ENCODE measurements at places on chromosomes 4 and X.

- DNase-seq = no peak
Measured at GRCh38 chr4:22514001-22514400, 1.9 kb downstream of the ADGRA3 start.

DNA sequence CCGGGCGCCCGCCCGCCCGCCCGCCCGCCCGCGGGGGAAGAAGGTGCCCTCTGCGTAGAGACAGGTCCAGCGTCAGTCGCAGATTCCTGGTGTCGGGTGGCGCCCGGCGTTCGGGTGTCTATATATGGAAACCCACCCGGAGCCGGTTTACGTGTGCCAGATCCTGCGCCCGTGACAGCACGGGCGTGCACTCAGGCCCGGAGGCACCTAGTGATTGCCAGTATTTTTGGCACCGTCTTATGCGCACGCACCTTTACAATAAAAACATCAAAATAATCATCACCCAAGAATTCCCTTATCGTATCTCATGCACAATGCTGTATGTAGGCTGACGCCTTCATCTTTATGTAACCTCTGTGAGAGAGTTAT, 519 bp downstream of the SLC25A4 start:
- no peak for DNase-seq

DNA sequence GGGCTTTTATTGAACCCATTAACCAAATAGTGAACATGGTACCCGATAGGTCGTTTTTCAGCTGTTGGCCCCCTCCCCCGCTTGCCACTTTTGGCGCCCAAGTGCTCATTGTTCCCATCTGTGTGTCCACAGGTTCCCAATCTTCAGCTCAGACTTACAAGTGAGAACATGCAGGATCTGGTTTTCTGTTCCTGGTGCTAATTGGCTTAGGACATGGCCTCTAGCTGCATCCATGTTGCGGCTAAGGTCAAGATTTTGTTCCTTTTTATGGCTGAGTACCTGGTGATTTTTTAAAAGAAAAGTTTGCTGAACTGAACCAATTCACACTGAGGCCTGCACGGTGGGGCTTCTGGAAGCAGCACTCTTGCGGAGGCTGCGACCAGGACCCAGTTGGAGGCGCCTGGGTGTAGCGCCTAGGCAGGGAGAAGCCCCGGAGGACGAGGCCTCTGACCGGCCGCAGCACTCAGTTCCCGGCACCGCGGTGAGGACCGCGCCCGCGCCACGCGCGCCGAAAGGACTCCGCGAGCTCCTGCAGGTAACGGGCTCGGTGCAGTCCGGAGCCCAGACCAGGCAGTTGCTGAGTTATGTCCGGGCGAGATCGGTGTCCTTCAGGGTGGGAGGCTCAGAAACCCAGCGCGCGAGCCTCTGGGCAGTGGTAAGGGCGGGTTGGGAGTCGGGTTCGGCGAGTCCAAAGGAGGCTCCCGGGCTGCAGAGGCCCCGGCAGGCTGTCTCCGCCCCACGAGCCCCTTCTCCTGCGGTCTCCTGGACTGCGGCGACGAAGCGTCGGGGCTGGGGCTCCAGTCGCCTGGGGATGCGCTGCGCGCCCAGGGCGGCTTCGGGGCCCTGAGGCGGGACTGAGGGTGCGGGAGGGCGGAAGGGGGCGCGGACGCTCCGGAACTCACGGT, 15.8 kb upstream of the SLC25A4 start:
- peak; percentile 62 for DNase-seq

- DNase-seq = no peak
Measured at GRCh38 chr4:27412613-27413012, 552.0 kb downstream of the STIM2 start.

DNA sequence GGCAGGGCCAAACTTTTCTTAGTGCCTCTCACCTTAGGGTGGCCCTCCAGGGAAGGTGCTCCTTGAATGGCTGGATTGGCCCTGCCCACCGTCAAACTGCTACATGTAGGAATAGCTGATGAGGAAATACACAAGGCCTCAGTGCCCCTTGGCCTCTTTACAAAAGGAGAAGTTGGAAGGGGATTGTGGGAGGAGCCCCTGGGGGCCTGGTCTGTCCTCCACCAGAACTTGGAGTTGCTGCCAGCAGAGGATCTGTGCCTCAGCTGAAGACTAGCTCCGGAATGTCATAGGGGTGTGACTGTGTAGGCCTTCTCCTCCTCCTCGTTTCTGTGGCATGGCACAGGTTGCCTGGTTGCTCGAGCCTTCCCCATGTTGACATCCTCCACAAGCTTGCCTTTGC, 142.7 kb downstream of the AMMECR1 start:
- DNase-seq = no peak

Measured in nephron progenitor cell (in vitro differentiated cells).